Neuronal stem cell (in vitro differentiated cells): ENCODE measurements at places on chromosomes 7 and 10.

DNA sequence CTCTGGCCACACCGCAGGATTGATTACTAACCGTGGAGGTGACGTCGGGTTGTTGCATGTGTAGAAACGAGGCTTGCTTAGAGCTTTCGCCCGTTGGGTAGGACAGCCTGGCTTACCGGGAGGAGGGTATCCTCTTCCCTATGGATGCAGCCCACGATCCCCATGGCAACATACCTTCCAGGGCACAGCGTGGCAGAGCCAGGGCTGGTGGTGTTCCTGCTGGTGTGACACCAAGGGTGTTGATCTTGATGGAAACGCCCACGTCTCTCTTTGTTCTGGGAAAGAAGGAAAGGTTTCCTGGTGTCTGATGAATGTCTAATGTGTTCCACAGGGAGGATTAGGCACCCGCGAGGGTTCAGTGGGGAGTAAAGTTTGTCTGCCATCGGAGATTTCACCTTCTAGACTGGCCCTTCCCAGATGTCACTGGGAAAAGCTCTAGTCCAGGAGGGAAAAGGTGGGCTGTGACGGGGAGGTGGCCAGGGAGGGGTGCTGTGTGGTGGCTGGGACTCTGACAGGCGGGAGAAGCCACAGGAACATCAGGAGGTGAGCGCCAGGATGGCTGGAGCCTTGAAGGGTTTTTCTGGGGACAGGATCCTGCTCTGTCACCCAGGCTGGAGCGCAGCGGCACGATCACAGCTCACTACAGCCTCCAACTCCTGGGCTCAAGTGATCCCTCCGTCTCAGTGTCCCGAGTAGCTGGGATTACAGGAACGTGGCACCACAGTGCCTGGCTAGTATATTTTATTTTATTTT lies 102.1 kb downstream of the CUX1 start:
- H3K4me1 ChIP-seq: no peaks in the 10 kb centered on the region
- no peak overlapping the region for H3K27ac ChIP-seq
- H3K27me3 ChIP-seq: no peaks in the 10 kb centered on the region
- DNase-seq: no peak
- H3K36me3 ChIP-seq: peaks cover 10% of the 10 kb centered on the region
- H3K4me3 ChIP-seq: no peak overlapping the region

DNA sequence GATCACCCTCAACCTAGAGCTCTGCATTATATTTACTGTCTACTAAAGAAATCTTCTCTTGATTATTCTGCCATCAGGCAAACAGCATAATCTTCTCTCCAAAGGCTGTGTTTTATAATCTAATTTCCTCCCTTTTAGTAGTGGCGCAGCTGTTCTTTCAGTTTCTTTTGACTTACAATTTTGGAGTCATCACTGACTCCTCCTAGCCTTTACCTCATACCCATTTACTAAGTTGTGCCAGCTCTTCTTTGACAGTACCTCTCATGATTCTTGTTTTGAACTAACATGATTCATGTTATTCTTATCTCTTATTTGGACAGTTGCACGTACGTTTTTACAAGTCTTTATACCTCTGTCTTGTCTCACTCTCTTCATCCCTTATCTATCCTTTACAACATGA lies 113.0 kb downstream of the FOXP2 start:
- H3K36me3 ChIP-seq: no peaks in the 10 kb centered on the region
- peaks cover 4% of the 10 kb centered on the region for H3K4me1 ChIP-seq
- H3K4me3 ChIP-seq: no peak overlapping the region
- no peaks in the 10 kb centered on the region for H3K27me3 ChIP-seq
- no peak overlapping the region for H3K27ac ChIP-seq

DNA sequence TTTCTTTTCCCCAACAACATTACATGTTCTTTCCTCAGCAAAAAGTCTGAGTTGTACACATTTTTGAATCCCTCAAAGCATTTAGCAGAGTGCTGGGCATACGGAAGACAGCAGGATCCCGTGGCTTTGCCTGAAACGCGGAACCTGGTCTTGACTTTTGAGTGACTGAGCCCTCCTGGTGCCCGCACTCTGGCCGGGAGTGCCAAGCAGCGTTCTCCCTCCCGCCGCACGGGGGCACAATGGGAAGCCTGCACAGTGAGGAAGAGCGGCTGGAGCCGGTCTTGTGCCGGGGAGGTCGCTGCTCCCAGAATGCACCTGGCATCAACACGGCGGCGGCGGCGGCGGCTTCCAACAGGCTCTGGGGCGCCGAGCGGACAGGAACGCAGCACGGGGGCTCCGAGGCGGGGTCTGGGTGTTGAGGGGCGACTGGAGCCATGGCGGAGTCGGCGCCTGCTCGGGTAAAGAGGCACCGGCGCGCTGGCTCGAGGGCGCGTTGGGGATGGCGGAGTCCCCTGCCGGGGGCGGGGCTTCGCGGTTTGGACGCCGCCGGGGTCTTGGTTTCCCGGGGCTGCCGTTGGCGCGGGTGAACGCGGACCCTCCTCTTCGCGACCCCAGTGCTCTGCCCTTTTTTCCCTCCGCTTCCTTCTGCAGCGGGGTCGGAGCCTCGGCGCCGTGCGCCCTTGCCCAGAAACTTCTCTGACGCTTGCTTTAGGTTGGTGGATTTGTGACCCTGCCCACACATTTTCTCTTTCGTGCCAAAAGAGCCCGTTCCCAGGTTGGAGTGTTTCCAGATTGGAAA lies at the start of gene ZNF212:
TSS of gene ZNF212 (plus strand) at position 307 of the 799 bp plus-strand sequence. CDS start at position 435, 128 bp downstream.
- H3K27ac ChIP-seq: peak within 1 kb of the TSS; percentile 64
- DNase-seq: peak; percentile 86
- peak within 1 kb of the TSS; percentile 90 for H3K4me3 ChIP-seq
- H3K27me3 ChIP-seq: no peaks in the 10 kb centered on the region
- H3K36me3 ChIP-seq: no peaks in the 10 kb centered on the region

DNA sequence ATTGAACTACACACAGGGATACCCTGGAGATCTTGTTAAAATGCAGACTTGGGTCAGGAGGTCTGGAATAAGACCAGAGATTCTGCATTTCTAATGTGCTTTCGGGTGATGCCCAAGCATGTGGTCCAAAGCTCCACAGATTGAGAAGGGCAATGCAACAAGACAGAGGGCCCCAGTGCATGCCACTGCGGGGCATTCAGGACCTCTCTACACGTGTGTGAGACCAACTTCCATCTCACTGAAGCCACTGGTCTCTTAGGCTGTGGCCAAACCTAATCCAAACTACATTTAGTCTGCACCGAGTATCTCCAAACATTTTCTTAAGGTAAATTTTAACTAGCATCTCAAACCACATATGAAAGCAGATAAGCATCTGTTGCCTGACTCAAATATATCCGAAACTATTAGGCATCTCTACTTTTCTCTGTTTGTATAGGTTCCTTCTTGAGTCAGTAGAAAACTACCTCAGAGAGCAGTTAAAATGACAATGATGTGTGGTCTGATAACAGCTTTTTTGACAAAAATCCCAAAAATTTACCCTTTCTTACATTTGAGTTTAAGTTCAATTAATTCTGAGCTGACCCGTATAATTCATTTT lies 107.5 kb downstream of the ELMO1 start:
- no peak for DNase-seq
- no peaks in the 10 kb centered on the region for H3K27me3 ChIP-seq
- no peak overlapping the region for H3K27ac ChIP-seq

DNA sequence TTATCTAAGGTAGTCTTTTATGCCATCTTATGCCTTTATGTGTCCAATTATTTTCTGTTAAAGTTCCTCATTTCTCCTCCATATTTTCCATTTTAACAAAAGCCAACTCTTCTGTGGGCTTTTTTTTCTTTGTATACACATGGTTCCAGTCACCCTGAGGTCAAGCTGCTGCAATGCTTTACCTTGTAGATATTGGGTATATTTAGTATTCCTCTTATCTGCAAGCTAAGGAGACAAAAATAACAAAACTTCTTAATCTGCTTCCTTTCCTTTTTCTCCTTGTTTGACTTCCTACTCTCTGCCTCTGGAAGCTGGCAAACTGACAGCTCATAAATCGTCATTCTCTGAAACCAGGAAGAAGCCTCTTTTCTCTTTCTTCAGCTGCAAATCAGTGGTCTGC lies 885.0 kb upstream of the LRRN3 start:
- no peak overlapping the region for H3K27ac ChIP-seq
- no peak for DNase-seq
- H3K27me3 ChIP-seq: no peaks in the 10 kb centered on the region
- H3K4me1 ChIP-seq: no peaks in the 10 kb centered on the region

GRCh38 chr10:21522631-21523406 lies 2.7 kb downstream of the SKIDA1 start:
- peaks cover 30% of the 10 kb centered on the region for H3K4me1 ChIP-seq
- H3K4me3 ChIP-seq: peak overlapping the region; percentile 60
- no peaks in the 10 kb centered on the region for H3K36me3 ChIP-seq
- no peaks in the 10 kb centered on the region for H3K27me3 ChIP-seq

DNA sequence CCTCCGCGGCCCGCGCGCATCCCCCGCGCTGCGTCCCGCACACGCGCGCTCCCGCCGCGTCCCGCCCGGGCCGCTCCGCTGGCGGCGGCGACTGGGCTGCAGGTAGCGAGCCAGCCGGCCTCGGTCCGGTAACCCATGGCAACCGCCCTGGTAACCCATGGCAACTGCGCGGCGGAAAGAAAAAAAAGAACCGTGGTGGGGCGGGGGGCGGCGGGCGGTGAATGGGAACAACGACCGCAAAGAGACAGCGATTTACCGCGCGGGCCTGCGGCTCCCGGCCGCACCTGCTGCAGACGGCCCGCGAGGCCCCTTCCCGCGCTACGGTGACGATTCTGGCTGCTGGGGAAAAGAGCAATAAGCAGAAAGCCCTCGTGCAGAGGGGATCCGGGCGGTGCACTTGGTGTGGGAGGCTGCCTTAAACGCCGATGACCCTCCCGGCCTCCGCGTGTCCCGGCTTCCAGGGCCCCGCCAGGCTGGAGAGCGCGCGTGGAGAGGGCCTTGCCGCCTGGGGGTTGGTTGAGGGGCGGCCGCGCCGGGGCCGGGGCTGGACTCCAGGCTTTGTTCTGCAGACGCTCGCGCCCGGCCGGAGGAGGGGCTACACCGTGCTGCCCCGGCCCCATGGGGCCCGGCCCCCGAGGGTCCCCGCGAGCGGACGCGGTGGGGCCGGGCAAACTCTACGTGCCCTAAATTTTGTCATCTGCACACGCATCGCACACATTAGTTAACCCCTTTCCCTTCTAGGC lies 84.7 kb downstream of the SNX10 start:
- H3K36me3 ChIP-seq: peaks cover 9% of the 10 kb centered on the region
- H3K27me3 ChIP-seq: no peaks in the 10 kb centered on the region
- peak; percentile 86 for DNase-seq
- H3K4me1 ChIP-seq: peaks cover 14% of the 10 kb centered on the region
- H3K4me3 ChIP-seq: peak overlapping the region; percentile 80
- H3K27ac ChIP-seq: peak overlapping the region; percentile 98

DNA sequence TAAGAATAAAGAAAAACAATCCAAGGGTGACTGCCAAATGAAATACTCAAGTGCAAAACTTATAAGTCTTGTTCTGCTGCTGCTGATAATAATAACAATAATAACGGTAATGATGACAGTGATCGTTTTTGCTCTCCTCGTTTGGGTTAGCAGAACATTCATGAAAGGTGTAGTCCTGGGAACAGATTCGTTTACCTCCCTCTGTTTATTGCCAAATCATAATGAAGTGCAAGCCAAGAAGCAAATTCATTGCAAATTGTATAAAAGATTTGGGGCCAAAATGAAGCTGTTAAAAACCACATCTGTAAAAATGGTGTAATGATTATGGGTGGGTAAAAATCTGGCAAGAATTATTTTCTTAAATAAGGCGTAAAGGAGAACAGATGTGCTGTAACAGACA lies 587.2 kb upstream of the MKI67 start:
- no peak overlapping the region for H3K4me3 ChIP-seq
- H3K4me1 ChIP-seq: peaks cover 5% of the 10 kb centered on the region
- no peak for DNase-seq

- peaks cover 24% of the 10 kb centered on the region for H3K4me1 ChIP-seq
- peaks cover 7% of the 10 kb centered on the region for H3K36me3 ChIP-seq
- peak overlapping the region; percentile 73 for H3K4me3 ChIP-seq
- DNase-seq: no peak
Measured at GRCh38 chr10:44958898-44959246, 730 bp upstream of the RASSF4 start.

DNA sequence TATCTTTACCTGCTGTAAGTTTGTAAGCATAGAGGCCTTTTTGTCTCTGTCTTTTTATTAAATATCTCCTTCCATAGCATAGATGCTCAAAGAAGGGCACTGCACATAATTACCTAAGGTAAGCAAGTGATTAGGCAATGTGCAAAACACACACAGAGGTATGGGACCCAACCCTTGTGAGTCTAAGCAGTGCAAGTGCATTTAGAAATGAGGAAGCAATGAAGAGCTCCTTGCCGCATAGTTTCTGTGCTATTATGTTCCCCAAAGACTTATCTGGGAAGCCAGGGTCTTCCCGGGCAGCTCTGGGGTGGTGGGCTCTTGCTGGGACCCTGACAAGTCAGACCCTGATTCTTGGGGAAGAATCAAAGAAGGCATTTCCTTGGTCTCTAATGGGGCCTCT lies 13.5 kb upstream of the MGAM2 start:
- no peaks in the 10 kb centered on the region for H3K36me3 ChIP-seq
- H3K27ac ChIP-seq: no peak overlapping the region
- H3K4me1 ChIP-seq: no peaks in the 10 kb centered on the region
- DNase-seq: no peak
- H3K27me3 ChIP-seq: no peaks in the 10 kb centered on the region

DNA sequence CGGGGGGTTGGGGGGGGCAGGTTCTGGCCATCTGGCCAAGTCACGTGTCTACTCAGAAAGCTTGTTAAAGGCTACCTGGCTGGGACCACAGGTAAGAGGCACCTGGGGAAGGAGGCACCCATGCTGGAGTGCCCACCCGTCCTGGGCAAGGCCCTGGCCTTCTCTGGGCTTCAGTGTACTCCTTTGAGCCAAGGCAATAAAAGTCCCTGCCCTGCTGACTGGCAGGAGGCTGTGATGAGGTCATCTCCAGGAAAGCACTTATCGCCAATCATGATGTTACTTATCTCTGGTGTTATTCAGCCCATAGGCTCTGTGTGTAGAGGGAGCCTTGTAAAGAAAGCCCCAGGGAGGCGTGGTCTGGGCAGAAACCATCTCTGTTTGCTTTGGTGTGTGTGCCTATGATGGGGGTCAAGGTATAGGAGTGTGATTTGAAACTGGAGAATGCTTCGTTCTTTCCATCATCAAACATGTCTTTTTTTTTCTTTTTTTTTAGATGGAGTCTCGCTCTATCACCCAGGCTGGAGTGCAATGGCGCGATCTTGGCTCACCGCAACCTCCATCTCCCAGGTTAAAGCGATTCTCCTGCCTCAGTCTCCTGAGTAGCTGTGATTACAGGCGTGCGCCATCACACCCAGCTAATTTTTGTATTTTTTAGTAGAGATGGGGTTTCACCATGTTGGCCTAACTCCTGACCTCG lies 2.5 kb upstream of the CLDN4 start:
- no peak overlapping the region for H3K27ac ChIP-seq
- H3K27me3 ChIP-seq: peaks cover 15% of the 10 kb centered on the region
- no peaks in the 10 kb centered on the region for H3K36me3 ChIP-seq
- no peak for DNase-seq
